Activated naive CD4-positive, alpha-beta T cell (primary cell): ENCODE measurements at places on chromosomes 2 and 18.

- no peak for DNase-seq
Observed at GRCh38 chr18:4130734-4131719, 324.1 kb downstream of the DLGAP1 start.

DNA sequence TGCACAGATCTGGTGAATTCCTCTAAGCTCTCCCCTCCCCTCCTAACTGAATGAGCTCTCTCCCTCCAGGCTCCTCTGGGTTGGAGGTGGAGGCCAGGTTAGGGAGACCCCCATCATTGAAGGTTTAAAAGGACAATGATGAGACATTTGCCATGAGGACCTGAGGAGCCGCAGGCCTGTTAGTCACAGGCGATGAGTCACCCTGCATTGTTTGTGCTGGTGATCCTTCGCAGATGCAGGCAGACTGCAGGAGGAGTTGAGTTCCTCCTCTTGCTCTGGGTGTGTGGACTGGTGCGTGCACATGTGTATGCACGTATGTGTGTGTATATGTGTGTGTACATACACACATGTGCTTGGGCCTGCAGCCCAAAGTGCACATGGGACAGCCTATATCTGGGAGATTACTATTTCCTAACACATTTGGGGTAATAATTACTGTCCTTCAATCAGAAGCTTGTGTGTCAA lies 42.0 kb downstream of the MCFD2 start:
- DNase-seq: no peak

- no peak for DNase-seq
Observed at GRCh38 chr2:112782234-112782799, 2.0 kb downstream of the IL1A start.

DNA sequence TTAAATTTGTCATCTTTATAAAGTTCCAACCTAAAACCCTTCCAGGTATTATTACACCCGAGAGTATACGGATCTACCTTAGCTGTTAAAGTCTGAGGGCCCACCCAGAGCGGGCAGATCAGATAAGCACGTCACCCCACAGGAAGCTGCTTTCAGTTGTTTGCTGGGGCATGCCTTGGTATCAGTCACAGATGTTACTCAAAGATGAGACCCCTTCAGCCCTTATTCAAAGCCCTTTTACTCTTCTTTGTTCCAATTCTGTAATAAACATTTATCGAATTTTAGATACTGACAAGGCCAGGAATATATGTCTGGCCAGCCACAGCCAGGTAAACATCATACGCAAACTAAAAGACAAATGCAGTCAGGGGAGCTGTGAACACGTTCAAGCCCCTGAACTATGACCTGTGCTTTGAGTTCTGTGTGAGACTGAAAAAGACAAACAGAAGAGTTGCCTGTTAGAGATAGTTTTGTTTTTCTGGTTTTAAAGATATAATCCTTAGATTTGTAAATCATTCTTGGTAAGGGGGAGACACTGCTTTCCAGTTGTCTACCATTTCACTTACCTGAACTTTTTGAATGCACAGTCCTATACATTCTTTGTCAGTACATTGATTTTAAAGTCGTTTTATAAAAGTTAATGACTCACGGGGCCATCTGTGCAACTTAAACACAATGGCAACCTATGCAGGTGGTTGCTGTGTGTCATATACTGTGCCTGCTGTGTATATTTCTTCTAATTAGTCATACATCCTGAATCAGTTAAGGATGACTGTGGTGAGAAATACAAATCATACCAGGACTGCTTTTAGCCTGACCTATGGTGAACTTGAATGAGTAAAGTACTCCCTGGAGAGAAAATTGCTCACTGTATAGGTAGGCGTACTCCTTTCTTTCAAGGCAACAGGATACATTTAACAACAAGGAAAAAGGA lies 100.5 kb upstream of the ITPRID2 start:
- no peak for DNase-seq

DNA sequence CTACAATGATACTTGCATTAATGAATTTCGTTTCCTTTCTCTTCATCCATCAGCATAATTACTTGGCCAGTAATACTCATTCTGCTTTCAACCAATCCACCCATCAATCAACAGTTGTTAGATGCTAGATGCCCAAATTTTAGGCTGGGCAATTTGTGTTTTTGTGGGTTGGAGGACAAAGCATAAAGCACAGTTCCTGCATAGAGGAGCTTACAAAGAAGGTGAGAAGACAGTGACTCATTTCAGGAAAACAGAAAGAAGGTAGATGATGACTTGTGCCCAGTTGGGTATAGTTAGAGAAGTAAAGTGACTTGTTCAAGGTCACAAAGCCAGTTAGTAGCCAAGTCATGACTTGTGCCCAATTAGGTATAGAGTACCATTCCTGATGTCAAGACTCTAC lies 1186.8 kb upstream of the CELF4 start:
- DNase-seq: no peak

DNA sequence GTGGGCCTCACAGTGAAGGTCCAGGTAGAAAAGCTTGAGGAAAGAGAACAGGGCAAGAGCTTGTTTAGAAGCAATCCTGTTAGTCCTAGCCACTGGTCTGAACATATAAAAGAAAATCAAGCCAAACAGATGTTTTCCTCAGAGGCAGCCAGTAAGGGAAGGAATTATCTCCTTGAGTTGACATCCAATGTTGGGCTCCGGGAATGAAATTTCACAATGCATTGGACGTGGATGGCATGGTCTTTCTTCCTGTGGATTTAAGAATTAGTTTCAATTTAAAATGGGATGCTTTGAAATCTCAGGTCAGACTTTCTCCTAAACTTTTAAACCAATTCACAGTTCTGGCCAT lies 92.1 kb downstream of the ACKR3 start:
- no peak for DNase-seq

DNA sequence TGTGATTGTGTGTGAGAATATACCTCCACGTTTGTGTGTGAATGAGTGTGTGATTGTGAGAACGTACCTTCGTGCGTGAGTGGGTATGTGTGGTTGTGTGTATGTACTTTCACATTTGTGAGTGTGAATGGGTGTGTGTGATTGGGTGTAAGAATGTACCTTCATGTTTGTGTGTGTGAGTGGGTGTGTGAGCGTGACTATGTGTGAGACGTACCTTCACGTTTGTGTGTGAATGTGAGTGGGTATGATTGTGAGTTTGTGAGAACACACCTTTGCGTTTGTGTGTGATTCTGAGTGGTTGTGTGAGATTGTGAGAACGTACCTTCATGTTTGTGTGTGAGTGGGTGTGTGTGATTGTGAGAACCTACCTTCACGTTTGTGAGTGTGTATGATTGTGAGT lies 5.8 kb upstream of the ADCY3 start:
- no peak for DNase-seq

GRCh38 chr2:196925768-196926561 lies 542 bp downstream of the PGAP1 start:
- peak; percentile 29 for DNase-seq

DNA sequence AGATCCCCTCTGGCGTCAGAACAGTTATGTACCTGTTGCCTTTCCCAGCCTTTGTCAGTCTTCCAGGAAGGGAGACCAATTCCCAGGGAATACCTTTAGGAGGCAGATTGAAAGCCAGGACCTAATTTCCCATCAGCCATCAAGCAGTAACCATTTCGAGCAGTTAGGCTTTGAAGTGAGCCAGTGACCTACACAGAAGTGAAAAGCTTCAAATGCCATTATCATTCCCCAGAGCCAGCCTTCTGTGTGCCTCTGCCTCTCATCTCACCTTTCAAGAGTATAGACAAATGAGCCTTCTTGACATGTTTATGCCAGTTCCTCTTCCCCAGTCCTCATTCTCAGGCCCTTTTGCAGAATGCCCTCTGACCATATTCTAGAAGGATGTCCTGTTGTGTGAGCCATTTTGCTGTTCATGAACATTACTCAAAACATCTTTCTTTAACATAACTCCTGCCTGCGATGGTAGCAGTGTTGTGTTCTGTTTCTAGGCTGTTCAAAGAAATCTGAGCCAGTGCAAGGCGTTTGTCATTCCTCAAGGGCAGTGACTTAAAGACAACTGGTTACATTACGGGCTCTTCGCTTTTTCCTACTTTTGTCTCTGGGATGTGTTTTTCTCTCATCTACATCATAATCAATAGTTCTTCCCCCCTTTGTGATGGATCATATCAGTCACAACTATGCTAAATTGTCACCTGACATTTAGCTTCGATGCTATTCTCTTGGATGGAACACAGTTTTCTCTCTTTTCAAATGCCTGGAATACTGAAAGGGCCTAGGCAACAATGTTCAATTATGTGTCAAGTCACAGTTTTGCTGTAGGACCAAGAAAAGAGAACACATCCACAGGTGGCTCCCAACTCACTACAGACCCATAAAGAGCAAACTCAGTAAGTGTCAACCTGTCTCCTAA lies 138.6 kb downstream of the ALK start:
- DNase-seq: no peak

GRCh38 chr2:72539071-72539552 lies 286.7 kb downstream of the EXOC6B start:
- no peak for DNase-seq

DNA sequence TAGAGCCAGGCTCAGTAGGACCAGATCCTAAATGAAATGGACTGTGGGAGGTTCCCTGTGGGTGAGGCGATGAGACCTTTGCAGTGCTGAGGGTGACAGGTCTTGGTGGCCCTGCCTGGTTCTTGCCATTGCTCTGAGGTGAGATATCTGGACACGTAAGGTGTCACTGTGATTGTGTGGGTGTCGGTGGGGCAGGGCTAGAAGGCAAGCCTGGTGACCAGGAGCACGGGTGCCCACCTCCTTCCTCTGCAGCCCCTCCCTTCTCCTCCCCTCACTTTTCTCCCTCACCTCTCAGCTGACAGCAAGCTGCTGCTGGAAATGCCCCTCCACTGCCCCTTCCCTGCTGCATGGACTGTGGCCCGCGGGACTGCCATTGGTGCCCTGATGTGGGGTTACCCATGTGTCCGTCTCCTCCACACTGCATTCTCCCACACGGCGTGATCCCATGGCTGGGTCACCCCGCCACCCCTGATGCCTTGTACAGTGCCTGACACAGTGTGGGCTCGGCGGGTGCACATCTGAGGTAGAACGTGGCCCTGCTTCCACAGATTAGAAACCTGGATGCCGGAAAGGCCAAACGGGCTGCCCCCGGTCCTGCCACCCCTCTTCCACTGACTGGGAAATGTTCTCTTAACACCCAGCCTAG lies 55.6 kb upstream of the FOSL2 start:
- DNase-seq: no peak

DNA sequence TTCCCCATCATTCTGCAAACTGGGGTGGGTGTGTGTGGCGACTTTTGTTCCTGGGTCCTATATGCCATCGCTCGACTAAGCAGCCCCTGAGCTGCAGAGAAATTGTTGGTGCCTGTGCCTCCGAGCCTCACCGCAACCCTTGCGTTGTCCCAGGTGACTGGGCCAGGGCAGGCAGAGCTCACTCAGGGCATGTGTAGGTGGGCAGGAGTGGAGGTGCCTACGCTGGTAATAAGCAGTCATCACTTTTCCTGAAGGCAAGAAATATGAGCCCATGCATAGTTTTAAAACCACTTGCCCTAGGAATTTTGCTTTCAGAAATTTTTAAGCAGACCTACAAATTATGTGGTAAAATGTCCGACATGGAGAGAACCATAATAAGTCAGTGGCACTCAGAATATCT lies 197.8 kb downstream of the SMAD7 start:
- no peak for DNase-seq

DNA sequence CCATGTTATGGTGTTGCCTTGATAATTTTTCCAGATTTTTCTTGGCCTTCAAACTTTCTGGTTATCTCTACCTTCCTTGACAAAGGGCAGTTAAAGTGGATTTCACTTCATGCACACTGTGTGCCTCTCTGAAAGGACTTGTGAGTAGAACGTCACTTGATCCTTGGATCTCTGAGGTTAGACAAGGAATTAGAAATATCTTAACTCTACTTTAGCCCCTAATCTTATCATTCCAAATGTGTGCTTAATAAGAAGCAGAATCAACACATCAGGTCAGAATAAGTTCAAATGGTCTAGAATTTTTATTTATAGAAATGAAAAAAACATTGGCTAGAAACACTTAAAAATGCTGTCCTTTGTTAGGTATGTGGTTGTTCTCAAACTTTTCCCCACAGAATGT lies 205.7 kb downstream of the TPGS2 start:
- no peak for DNase-seq

DNA sequence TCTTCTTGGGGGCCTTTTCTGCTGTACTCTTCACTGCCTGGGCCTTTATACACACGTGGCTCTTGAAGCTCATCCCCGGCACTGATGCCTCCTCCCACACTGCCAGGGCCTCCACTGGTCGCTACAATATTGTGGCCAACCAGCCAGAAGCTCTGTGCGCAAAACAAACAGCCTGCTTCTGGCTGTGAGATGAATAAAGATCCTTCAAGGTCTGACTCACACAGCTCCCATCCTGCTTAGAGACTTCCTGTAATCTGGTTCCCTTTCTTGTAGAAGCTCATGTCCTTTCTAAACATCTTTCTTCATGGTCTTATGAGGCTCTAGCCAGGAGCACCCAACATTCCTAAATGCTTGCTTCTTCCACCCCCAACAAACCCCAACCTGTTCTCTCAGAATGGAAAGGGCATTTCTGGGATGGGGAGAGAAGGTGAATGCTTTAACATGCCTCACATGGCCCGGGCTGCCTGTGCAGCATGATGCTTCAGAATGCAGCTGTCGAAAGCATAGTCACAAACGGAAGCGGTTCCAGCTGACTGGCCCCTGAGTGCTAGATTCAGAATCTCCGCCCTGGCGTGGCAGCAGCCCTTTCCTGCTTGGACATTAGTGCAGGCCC lies 24.6 kb downstream of the NRP2 start:
- peak; percentile 35 for DNase-seq
